ENCODE measurements at places on chromosomes 12 and 14.

DNA sequence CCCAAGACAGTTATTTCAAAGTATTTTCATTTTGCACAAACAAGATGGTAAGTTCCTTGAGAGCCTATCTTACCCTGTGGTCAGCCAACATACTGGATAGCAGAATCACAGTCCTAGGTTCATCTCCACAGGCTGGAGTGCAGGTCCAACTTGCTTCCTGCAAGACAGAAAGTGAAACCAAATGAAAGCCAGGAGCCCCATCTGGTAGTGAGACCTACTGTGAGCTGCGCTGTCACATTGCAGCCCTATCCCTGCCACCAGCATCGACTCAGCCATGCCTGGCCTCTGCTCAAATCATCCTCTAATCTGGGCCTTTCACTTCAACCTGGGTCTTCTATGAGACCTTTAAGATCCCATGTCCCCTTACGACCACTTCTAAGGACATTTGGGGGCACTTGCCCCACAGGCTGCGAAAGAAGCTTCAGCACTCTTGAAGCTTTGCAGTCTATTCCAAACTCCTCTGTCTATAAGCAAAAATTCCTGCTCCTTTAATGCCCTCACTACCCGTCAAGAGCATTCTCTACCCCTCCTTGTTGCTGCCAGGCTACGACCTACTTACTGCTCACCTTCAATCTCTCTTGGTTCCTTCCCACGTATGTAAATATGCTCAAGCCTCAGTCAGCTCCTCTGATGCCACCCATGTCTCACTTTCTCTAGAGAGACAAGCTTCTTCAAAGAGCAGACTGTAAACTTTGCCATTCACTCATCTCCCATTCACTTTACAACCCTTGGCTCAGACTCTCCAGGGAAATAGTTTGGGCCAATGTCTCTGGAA lies 55.9 kb upstream of the TSPAN11 start:
- no peaks in the 10 kb centered on the region for H3K4me1 ChIP-seq
- DNase-seq: no peak
- no peaks in the 10 kb centered on the region for H3K36me3 ChIP-seq
- H3K4me3 ChIP-seq: no peak overlapping the region

DNA sequence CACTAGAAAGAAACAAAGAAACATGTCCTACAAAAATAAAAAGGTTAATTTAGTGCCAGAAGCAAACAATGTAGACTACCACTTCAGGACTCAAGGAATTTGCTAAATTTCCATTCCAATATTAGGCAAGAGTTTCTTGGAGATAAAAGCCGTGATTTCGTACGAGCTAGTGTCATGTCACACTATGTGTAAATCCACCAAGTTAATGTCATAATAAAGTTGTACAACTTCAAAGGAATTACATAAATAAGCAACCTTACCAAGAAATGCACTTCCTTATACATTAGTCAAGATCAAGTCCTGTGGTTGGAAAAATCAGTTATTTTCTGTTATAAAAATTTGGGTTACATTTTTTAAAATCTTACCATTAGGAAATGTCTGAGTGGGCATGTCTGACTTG lies 1222.8 kb downstream of the GALC start:
- H3K27ac ChIP-seq: no peak overlapping the region
- no peaks in the 10 kb centered on the region for H3K27me3 ChIP-seq
- no peak for DNase-seq
- no peaks in the 10 kb centered on the region for H3K4me1 ChIP-seq
- no peak overlapping the region for H3K4me3 ChIP-seq

- H3K36me3 ChIP-seq: no peaks in the 10 kb centered on the region
- H3K4me1 ChIP-seq: no peaks in the 10 kb centered on the region
- no peak for DNase-seq
- no peak overlapping the region for H3K27ac ChIP-seq
Observed at GRCh38 chr12:34126239-34126641, 103.9 kb downstream of the ALG10 start.

DNA sequence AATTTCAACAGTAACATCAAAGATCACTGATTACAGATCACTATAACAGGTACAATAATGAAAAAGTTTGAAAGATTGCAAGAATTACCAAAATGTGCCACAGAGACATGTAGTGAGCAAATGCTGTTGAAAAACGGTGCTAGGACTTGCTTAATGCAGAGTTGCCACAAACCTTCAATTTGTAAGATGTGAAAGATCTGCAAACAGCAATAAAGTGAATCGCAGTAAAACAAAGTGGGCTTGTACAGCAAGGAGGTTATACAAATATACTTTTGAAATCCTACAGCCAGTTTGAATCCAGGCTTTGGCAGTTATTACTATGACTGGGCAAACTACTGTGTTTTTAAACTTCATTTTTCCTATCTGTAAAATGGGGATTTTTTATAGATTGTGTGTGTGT lies 1.0 kb upstream of the PLEKHA5 start:
- H3K4me1 ChIP-seq: peaks cover 3% of the 10 kb centered on the region
- DNase-seq: no peak
- H3K27me3 ChIP-seq: no peaks in the 10 kb centered on the region
- no peak overlapping the region for H3K27ac ChIP-seq

- no peak overlapping the region for H3K27ac ChIP-seq
- H3K4me3 ChIP-seq: no peak overlapping the region
- no peaks in the 10 kb centered on the region for H3K4me1 ChIP-seq
- H3K36me3 ChIP-seq: no peaks in the 10 kb centered on the region
- peaks cover 36% of the 10 kb centered on the region for H3K27me3 ChIP-seq
Observed at GRCh38 chr12:2719392-2719791, 75.4 kb upstream of the FKBP4 start.

DNA sequence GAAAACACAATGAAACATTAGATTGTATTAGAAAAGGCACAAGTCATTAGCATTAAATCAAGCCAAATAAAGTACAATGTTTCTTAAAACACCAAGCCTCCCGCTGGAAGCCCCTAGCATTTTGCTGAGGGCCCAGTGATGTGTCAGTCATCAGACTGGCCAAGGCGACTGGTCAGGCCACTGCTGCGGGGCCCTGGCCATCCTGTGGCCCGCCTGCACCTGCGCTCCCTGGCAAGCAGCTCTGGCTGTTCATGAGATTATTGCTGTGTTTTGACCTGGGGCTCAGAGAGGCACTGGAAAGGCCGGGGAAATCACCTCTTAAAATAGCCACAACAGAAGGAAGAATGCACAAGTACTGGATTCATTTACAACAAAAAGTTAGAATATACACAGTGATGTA lies 24.2 kb upstream of the AMN start:
- H3K27me3 ChIP-seq: no peaks in the 10 kb centered on the region
- no peak overlapping the region for H3K4me3 ChIP-seq
- no peak for DNase-seq
- H3K4me1 ChIP-seq: peaks cover under 1% of the 10 kb centered on the region

DNA sequence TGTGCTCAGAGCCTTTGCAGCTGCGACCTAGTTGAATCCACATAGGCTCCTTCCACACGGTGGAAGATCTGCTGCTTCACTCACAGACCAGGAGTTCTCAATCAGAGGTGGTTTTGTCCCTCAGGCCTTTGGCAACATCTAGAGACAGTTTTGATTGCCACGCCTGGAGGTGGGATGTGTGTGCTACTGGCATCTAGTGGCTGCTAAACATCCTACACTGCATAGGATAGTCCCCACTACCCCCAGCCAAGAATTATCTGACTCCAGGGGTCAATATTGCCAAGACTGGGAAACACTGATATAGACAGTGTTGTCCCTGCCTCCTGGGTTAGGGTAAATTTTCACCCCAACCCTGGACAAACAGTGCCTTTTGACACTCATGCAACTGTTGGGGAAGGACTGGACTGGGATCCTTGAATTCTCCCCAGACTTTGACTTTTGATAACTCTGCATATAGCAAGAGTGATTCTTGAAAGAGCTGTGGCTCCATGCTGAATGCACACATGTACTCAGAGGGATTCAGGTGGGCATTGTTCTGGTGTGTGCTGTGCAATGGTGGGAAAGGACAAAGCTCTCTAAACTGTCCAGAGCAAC lies 39.8 kb downstream of the BAZ2A start:
- peaks cover 66% of the 10 kb centered on the region for H3K36me3 ChIP-seq
- no peak for DNase-seq
- H3K27ac ChIP-seq: no peak overlapping the region
- H3K4me3 ChIP-seq: no peak overlapping the region
- no peaks in the 10 kb centered on the region for H3K4me1 ChIP-seq

- H3K4me1 ChIP-seq: peaks cover 7% of the 10 kb centered on the region
- no peak overlapping the region for H3K27ac ChIP-seq
- no peaks in the 10 kb centered on the region for H3K36me3 ChIP-seq
- no peaks in the 10 kb centered on the region for H3K27me3 ChIP-seq
- DNase-seq: no peak
- H3K4me3 ChIP-seq: no peak overlapping the region
Observed at GRCh38 chr12:64171715-64172114, 50.4 kb downstream of the KICS2 start.

Measured in esophagus squamous epithelium (tissue), 5 donors.